Mucosa of gallbladder (tissue), 1 donor: ENCODE measurements at places on chromosomes 12 and 14. TPM values are rescaled to one million over a fixed set of nuclear protein-coding genes. Genes with fewer than 3 reads are reported as not detected.

The PSME1 gene
- 161 TPM for total RNA-seq

The MMP19 gene
- total RNA-seq: 5.2 TPM

The KRT71 gene
- not detected for total RNA-seq

The EVL gene
- 89.1 TPM for total RNA-seq

The STXBP6 gene
- 31.1 TPM for total RNA-seq

The TRHDE gene
- 6.9 TPM for total RNA-seq

The YBX3 gene
- 159 TPM for total RNA-seq

The EEF1AKMT3 gene
- total RNA-seq: 7.0 TPM

The RTL1 gene
- 0.09 TPM for total RNA-seq

The ACADS gene
- total RNA-seq: 36.9 TPM

The CLEC12A gene
- 3.5 TPM for total RNA-seq

The HCAR3 gene
- total RNA-seq: not detected

The PPFIA2 gene
- 2.6 TPM for total RNA-seq

The IFNG-AS1 gene
- not detected for total RNA-seq

The CCDC196 gene
- total RNA-seq: not detected

The ATXN3 gene
- 33.6 TPM for total RNA-seq

The C1S gene
- total RNA-seq: 319 TPM

The ARHGDIB gene
- 86.1 TPM for total RNA-seq

The ABCD2 gene
- 0.63 TPM for total RNA-seq

The EMP1 gene
- 66.0 TPM for total RNA-seq

The RHEBL1 gene
- total RNA-seq: 0.29 TPM

The WDHD1 gene
- total RNA-seq: 2.6 TPM

The ENDOU gene
- not detected for total RNA-seq

The DPPA3 gene
- not detected for total RNA-seq
